ENCODE measurements at places on chromosomes 1 and 21.

GRCh38 chr21:38838598-38839327 is 33.0 kb downstream of the ETS2 start:
- DNase-seq: no peak

GRCh38 chr1:71788113-71788512 is 494.2 kb downstream of the NEGR1 start:
- DNase-seq: no peak

DNA sequence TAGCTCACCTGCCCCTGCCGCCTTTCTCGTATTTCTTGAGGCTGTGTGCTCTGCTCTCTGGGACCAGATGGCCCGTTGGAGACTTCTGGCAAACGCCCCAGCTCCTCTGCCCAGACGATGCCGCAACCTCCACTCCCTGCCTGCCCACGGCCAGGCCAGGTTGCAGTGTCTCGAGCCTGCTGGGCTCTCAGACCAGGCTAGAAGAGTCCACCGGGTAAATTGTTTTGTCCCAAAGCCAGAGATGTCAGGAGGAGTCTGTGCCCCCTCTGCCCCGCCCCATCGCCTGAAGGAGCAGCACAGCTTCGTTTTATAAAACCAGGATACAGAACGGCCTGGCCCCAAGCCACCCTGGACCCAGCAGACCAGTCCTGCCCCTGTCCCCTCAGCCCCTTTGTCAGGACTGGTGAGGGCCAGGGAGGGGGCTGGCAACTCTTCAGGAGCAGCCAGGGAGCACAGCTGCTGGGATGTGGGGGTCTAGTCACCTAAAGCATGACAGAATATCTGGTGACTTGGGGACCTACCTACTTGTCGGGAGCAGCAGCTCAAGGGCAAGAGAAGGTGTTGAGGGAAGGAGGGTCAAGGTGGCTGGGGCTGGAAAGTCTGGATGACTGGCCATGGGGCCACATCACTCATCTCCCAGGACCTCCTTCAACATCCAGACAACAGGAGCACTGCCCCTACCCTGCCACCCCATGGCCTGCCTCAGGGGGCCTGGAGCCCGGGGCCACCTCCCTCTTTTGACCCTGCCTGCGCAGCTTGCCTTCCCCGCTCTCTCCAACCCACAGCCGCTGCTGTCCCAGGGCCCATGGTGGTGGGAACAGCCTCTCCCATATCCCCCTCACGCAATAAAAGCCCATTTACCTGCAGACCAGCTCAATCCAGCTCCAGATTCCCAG is 33.9 kb upstream of the LBR start:
- no peak for DNase-seq

DNA sequence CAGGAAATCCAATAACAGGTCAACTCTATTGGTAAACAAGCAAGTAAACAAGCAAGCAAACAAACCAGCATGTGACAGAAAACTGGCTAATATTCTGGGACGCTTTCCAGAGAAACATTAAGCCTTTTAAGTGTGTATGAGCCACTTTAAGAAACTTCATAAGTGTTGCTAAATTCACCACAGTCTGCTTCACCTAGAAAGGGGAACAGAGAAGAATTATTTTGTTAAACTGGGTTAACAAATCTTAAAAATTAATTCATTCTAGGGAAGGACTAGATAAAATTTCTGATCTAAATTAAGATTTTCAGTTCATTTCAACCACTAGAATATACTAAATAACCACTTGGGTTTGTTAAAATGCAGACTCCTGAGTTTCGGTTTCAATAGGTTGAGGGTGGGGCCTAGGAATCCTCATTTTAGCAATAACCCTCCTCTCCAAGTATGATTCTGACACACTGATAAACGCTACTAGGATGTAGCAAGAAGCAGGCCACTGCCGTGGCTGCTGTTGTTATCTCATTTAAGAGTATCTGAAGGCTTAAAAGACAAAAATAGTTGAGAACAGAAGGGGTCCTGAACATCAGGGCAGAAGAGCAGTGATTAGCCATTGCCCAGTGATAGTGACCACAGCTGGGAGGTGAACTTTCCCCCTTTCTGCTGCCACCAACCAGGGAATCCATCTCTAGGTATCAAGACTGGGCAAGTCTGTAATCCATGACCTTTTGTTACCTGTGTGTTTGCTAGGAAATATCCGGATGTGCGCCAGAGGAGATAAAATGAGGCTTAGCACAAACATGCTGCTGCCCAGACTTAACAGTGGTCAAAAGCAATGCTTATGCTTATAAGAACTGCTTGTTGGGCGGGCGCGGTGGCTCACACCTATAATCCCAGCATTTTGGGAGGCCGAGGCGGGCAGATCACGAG is 11.2 kb downstream of the CREG1 start:
- DNase-seq: peak; percentile 68

GRCh38 chr1:198125995-198126735 is 30.6 kb upstream of the NEK7 start:
- no peak for DNase-seq

- no peak for DNase-seq
Observed at GRCh38 chr1:58287894-58288623, 258.5 kb downstream of the OMA1 start.

DNA sequence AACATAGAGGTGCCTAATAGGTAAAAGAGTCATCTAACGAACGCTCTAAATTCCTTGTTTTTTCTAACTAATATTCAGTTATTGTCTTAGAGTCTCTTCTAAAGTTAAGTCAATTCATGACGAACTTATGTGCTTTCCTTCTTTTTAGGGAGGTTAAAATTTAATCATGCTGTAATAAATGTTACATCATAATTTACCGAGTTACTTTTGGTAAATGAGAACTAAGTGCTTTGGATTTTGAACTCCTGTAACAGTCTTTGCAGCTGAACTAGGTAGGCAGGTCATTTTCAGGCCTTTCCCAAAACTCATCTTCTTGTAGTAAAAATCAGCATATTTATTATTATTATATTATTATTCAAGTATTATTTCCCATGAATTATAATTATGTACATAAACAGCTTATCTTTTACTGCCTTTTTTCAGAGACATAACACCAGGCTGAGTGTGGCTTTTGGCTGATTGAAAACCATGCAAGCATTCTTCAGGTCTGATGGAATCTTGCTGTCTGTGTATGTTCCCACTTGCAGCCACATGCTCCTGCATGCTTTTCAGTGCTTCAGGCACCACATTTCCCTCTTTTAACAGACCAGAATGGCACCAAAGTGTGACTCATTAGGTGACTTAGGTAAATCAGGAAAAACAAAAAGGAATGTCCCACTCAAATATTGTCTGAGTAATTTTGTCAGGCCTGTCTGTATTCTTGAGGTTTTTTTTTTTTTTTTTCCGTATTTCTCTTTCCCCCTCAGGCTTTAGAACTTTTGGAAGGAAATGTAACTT is 81.0 kb upstream of the CD55 start:
- peak; percentile 5 for DNase-seq

DNA sequence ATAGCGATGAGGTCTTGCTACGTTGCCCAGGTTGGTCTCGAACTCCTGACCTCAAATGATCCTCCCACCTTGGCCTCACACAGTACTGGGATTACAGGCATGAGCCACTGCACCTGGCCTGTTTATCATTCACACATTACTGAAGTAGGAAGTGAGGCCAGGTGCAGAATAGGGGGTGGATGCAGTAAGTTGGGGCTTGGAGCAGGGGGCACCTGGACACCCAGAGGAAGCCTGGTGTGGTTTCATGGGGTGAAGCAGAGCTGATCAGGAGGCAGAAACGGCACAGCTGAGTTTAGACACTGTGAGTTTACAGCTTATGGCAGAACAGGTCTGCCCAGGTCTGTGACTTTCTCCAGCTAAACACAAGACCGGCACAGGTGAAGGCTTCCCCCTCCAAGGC is 4.9 kb downstream of the CDA start:
- no peak for DNase-seq

DNA sequence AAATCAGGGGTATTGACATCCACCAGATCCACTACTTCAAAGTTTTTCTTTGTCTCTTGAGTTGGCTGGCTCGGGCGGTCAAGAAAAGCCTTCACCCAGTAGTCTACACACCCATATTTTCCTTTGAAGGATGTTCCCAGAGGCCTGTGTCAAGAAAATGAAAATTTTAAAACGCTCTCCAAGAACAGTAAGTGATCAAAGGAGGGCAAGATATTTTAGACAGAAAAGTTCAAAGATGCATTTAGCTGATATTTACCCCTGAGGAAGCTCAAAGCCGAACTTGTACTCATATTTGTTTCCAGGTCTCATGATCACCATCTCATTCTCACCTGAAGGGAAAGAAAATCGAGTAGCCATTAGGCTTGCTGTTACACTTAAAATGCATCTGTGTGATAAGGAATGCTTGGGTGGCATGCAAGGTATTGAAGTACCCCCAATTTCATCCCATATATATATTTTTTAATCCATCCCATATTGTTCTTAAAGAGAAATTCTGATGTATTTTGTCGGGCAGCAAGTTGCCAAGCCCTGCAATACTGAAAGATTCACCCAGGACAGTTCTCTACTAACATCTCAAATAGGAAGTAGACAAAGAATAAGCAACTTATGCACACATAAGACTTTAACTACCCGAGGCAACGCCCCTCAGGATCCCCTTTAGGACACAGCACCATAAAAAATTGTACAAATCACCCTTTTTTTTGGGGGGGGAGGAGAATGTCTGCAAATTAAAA is 1.1 kb downstream of the TXNIP start:
- peak; percentile 56 for DNase-seq

DNA sequence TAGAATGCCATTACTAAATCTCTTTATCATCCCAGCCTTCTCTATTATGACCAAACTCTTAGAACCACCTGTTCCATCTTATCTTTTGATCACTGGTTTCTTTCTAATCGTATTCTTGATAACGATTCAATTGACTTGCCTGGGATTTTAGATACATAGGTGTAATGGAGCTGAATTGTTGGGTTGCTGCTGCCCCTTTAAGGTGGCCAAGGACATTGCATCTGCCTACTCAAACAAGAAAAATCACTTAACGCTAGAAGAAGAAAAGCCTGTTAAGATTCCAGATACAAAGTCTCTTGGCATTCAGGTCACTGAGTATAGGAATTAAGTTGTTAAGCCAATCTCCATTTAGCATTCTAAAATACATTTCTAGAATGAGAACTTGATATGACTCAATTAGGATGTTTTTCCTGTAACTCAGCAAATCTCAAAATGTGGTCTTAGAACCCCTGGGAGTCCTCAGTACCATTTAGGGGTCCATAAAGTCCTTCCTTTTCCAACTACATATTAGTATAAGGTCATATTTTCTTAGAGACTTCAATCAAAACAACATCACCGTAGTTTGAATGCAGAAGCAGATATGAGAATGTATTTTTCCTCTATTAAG is 12.4 kb downstream of the NEXN start:
- no peak for DNase-seq

DNA sequence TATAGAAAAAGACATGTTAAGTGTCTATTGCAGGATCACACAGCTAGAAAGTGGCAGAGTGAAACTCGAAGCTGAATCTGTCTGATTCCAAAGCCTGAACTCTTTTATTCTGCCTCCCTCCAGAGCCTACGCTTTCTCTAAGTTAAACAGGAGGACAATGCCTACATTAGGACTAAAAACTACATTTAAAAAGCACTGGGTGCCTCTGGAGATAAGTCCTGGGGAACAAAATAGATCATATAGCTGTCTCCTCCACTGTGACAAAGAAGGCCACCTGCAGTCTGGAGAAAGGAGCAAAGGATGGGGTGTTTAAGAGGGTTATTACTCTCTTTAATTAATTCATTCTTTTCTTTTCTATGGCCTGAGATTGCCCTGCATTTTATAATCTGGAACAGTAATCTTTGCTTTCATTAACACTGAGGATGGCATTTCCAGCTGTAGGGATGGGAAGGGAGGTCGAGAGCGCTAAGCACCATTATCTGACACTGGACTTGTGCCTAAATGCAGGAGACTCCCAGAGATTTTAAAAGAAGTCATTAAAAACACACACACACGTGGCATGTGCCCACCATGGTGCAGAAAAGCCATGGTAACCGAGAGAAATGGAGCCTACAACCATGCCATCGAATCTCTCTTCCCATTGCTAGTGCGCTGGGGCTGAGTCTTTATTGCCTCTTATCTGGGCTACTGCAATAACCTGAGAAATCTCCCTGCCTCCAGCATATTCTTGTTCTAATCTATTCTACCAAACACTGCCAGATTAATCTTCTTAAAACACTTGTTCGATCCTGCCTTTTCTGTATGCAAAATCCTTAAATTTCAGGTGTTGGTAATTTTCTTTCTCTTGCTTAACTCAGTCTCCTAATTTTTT is 92.2 kb downstream of the PLXNA2 start:
- DNase-seq: no peak

DNA sequence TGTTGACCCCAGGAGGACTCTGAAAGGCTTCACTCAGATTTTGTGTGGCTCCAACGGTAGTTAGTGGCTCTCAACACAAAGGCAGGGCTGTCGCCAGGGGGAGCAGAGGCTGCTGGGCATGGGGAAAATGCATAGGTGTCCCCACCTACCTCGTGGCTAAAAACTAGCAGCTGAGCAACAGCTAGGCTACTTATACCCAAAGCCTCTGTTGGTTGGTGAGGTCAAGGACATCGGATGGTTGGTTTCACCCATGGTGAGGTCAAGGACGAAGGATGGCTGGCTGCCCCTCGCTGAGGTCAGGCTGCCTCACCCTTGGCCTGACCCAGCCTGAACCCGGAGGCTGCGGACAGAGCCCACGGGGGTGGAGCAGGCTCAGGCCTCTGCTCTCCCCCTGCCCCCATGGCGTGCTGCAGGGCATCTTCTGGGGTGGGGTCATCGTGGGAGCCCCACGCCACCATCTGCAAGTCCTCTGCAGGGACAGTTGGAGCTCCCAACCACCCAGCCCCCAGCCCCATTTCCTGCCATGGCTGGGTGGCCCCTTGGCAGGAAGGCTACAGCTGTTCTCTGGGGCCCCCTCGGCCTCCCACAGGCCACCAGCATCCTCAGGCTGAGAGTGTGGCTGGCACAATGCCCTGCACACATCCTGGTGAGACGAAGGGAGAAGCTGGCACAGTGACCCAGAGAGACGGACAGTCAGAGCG is 8.5 kb upstream of the GNB1 start:
- DNase-seq: no peak

DNA sequence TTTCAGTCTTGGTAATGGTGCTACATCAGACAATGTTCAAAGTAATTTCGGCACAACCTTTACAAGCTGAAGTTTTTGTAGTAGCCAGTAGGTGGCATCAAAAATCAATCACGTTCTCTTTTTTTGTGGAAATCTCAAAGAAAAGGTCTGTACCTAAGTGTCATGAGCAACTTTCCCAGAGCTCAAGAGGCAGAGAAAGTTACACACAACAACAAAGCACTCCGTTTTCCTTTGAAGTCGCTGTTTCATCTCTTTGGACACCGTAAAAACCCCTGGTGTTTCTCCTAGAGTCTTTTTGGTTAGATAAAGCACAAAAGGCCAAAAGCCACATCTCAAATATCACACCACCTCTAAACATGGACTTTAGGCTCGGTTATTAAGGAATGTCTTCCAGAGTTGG is 131.6 kb downstream of the LHX8 start:
- peak; percentile 28 for DNase-seq

GRCh38 chr1:101313356-101313755 is 76.5 kb downstream of the S1PR1 start:
- DNase-seq: no peak
